ENCODE measurements at places on chromosomes 12 and 14.

GRCh38 chr12:47383942-47384341 is 304.2 kb upstream of the AMIGO2 start:
- DNase-seq: no peak

DNA sequence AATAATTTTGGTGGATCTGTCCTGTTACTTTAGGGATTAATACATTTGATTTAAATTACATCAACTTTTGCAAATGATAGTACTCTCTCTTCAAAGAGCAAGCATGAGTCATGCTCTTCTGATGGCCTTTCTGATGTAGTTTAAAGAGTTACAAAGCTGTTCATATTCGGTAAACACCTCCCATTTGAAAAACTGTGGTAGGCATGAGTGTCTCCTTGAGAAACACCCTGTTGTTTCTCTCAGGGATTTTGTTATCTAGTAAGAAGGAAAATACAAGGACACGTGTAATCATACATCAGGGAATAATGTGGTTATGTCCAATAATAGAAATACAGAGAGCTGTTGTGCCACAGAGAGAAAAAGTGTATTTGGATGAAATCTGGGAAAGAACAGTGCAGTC is 53.3 kb upstream of the E2F7 start:
- no peak for DNase-seq

DNA sequence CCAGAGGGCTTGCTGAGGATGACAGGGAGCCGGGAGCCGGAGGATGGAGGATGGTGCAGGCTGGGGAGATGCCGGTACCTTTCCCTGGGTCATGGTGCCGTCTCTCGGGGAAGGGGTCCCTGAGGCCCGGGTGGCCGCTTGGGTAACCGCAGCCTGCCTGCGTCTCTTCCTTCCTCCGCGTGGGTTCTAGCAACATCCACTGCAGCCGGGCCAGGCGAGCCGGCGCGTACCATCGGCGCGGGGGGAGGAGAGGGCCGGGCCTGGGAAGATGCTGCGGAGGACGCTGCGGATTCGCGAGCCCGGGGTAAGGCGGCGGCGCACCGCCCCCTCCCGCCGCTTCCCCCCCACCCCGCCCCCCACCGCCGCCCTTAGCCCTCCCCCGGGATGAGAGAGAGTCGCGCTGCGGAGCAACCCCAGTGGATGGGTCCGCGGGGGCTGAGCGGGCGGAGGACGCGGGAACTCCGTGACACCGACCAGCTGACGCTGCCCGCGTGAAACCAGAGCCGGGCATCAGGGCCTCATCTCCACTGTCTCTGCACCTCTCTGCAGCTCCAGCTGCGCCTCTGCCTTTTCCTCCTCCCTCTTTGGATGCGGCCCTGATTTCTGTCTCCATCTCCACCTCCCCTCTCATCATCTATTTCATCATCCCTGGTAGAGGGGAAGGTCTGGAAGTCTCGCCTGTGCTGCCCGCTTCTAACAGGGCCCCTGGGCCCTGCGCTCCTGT is at the start of gene FAIM2:
TSS of gene FAIM2 (minus strand) at position 201 of the 724 bp plus-strand sequence. CDS start at position 93, 108 bp downstream.
- DNase-seq: no peak

GRCh38 chr14:88229428-88229827 is 93.6 kb downstream of the KCNK10 start:
- no peak for DNase-seq

- DNase-seq: no peak
Observed at GRCh38 chr12:62098132-62098531, 162.1 kb upstream of the USP15 start.

GRCh38 chr14:78135450-78135891 is 34.7 kb upstream of the NRXN3 start:
- no peak for DNase-seq
